ENCODE measurements at places on chromosomes 13 and 19.

DNA sequence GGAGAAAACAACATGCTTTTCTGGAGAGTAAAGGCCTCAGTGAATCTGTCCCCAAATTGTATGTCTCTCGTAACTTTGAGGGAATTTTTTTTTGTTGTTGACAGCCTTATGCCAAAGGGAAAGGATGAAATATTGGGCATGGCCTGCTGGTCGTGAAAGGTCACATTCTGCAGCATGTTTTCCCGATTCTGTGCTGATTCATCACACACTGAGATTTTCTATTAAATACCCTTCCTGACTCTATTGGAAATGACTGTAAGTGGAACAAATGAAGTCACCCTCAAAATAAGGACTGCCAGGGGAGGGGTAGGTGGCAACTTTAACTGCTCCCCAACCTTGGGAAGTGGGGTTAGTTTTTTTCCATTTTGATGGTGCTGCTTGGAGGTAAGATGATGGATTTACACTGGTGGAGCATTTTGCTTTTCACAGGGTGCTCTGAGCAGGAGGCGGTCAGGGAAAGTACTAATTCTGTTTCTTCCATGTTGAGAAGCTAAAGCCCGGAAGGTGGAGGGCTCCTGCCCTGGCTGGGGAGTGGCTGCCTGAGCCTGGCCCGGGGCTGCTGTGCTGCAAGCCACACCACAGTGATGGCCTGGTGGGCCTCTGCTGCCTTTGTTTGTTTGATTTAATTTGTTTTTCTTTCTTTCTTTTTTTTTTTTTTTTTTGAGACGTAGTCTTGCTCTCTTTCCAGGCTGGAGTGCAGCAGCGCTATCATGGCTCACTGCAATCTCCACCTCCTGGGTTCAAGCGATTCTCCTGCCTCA lies 116.8 kb upstream of the SPATA13 start:
- no peak for DNase-seq

DNA sequence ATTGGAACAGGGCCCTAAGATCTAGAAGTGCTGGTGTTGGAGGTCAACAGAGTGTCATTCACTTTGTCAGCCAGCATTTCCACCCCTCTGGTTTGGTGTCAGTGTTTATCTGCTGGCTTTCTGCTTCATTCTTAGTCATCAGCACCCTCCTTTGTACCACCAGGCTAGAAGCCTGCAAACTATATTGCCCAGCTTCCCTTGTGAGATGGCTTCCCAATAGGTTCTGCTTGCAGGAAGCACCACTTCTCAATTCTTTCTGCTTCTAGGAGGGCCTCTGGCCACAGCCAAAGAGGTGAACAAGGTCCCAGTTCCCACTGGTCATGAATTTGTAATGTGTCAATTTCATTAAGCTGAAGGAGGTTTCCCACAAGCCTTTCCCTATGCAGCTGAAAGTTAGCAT lies 36.4 kb upstream of the CALM3 start:
- DNase-seq = no peak

GRCh38 chr19:44435441-44435840 lies 12.8 kb downstream of the ZNF229 start:
- DNase-seq = no peak

- DNase-seq = no peak
These were observed 24.5 kb downstream of the TFDP1 start for GRCh38 chr13:113608967-113609533.

DNA sequence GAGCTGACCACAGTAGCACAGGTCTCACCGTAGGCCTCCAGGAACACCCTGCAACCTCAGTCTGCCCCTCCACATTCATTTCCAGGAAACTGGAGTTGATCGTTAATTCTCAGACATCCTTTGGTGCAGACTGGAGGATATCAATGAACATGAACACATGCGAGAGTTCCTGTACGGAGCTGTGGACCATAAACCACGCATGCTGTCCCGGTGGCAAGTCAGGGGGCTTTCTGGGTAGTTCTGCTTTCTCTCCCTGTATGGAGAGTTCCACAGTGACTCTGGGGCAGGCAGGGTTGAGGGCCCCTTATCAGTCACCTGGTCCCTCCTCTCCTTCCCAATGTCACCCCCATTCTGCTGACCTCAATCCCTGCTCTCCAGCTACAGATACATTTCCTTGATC lies 55.5 kb upstream of the URI1 start:
- no peak for DNase-seq

DNA sequence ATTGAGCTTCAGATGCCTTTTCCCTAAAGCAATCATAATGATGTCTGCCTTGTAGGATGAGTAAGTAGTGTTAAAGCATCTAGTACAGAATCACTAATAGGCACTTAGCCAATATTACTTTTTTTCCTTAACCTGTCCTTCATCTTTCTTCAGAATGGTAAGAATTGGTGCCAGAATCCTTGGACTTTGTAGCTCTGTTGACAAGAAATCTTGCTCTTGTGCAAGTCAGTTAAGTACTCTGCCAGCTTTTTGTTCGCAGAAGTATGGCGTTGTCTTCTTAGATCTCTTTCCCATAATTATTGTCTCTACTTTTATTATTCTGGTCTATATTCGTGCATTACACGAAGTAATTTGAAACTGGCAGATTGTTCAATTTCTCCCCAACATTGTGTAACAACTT lies 554.5 kb downstream of the PCDH9 start:
- no peak for DNase-seq

DNA sequence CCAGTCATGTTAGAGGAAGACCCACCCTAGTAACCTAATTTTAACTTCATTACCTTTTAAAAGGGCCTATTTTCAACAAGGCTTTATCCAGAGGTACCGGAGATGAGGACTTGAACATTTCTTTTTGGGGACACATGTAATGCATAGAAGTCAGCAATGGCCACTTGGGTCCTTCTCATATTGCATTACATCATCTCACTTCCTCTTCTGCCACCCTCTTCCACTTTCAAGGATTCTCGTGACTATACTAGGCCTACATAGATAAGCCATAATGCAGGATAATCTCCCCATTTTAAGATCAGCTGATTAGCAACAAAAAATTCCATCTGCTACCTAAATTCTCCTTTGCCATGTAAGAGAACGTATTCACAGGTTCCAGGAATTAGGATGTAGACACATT lies 557.2 kb downstream of the KCTD12 start:
- no peak for DNase-seq

- no peak for DNase-seq
These were observed 113.8 kb downstream of the ZIC5 start for GRCh38 chr13:99857738-99858137.

GRCh38 chr13:35835989-35836388 lies 295.2 kb downstream of the DCLK1 start:
- DNase-seq = no peak

DNA sequence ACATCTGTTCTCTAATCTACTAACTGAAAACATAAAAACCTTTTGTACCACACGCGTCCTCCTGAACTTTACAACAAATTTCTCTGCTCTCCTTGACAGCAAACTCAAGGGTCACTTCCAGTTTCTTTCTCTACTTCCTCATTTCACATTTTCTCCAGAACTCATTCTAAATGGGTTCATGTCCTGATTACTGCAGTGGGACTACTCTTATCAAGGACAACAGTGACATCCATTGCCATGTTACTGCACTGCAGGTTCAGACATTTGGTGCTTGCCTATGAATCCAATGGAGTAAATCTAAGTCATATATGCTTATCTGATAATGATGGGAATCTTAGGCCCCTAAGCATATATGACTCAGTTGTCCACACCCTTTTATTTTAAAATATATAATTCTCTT lies 35.3 kb downstream of the FPR3 start:
- no peak for DNase-seq

GRCh38 chr19:6632002-6632621 lies 37.8 kb downstream of the TNFSF14 start:
- DNase-seq = peak; percentile 60

DNA sequence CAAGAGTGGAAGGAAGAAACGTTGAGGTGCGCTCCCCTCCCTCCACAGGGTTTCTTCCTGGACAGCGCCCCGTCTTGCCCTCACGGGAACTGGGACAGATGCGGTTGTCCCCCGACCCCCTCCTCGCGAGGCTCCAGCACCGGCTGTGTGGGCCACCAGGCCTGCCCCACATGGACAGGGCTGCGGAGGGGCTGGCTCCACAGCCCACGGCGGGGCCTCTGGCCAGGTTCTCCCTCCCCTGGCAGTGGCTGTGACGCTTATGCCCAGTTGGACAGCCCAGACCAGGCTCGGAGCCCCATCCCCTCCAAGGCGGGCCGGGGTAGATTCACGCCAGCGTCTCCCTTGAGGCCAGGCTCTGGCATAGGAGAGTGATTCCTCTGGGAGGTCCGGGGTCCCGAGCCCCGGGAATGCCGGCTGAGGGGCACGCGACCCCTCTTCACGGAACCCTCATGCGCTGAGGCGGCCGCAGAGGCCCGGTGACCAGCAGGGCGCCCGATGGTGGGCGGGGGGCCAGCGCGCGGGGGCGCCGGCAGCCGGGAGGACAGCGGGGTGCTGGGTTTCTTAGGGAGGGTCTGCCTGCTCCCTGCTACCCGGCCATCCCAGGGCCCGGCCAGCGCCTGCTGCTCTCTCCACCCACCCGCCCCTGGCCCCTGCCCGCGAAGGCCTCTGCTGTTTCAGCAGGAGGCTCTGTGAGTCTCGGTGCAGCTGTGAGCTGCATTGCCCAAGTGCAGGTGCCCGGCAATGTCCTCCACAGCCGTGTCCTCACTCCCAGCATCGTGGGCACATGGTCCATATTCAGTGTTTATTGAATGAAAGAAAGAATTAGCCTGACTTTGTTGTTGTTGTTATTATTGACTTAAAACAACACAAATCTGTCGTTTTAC lies 20.3 kb upstream of the GAS6 start:
- DNase-seq = no peak

DNA sequence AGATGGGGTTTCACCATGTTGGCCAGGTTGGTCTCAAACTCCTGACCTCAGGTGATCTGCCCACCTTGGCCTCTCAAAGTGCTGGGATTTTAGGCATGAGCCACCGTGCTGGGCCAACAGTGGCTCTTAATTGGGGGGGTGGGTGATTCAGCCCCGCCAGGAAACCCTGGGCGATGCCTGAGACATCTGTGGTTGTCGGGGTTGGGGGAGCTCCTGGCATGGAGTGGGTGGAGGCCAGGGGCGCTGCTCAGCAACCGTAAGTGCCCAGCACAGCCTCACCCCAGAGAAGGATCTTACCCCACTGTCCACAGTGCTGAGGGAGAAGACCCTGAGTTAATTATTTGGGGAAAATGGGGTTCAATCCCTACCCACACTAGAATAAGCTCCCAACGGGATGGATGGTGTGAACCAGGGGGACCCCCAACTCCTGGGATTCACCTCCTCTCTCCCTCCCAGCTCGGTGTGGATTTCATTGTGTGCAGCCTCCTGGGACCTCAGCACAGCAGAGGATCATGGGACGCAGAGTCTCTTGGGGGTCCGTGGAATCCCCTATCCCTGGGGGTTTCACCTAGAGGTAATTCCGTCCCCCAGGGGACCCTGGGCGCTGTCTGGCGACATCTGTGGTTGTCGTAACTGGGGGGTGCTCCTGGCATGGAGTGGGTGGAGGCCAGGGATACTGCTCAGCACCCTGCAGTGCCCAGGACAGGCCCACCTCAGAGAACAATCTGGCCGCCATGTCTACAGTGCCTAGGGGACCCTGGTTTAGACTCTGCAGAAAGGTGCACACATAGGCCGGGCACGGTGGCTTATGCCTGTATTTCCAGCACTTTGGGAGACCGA lies 68.9 kb downstream of the GADD45B start:
- no peak for DNase-seq

DNA sequence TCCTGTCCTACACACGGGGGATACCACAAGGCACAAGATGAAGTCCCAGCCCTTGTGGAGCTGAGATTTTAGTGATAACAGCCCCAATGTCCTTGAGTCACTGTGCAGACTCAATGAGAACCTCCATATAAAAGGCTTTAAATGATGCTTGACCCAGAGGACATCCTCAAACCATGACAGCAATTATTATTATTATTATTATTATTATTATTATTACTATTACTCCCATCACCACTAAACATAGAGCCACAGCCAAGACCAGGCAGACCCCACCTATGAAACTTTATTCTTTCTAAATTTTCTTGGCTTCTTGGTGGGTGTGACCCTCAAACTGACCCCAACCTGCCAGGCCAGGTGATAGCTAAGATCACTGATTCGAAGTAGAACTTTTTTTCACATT lies 11.1 kb downstream of the C19orf47 start:
- DNase-seq = no peak

DNA sequence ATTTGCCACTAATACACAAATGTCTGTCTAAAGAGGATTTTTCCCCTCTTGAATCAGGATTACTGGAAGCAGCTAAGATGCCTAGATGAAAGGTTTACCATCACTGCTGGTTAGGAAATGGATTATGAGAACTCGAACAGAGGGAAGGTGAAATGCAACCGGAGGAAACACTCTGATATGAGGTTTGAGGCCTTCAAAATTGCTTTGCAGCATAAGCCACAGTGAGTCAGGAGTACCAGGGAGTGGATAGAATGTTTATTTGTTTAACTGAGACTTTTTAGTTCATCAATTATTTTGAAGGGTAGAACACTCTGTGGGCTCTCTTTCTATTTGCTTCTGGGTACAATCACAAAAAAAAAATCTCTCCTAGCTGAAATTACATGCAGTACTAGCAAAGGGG lies 18.1 kb downstream of the CDADC1 start:
- no peak for DNase-seq

- DNase-seq = no peak
These were observed 830.8 kb downstream of the DIAPH3 start for GRCh38 chr13:59332966-59333365.

DNA sequence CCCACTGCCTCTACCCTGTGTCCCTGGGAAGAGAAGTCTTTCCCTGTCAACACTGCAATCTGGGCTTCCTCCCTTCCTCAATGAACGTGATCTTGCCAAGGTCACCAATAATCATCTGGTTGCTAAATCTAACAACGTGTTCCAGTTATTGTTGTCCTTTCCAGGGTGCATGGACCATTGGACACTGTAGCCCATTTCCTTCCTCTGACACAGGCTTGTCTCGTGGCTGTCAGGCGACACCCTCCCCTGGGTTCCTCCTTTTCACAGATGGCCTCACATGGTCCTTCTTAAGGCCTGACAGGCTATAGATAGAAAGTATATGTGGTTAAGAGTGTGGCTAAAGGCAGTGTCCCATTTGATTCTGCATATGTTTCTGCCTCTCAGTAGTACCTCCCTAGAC lies 67.7 kb upstream of the STARD13 start:
- no peak for DNase-seq

GRCh38 chr13:40061466-40062450 lies 406.3 kb downstream of the COG6 start:
- peak; percentile 32 for DNase-seq

GRCh38 chr19:35861640-35862160 lies 5.0 kb downstream of the KIRREL2 start:
- no peak for DNase-seq

DNA sequence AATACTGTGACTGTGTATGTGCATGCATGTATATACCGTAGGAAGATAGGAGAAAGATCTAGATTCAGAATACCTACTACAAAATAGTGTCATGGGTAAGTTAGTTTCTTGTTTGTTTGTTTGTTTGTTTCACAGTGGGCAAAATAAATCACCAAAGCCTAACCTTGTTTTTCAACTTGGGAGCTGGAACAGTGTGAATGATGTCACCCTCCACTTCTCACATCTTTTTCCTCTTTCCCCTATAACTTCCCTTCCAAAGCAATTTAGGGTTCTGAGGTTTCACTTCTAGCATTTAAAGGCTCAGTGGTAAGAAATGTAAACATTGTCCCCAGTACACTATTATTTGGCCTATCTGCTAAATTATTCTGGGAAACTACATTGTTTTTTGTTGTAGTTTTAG lies 5.4 kb downstream of the KCTD4 start:
- DNase-seq = no peak

GRCh38 chr19:40465025-40465556 lies 454 bp downstream of the BLVRB start:
- DNase-seq = peak; percentile 71
